ENCODE measurements at places on chromosomes 3 and 15. TPM values are rescaled to one million over a fixed set of nuclear protein-coding genes. Genes with fewer than 3 reads are reported as not detected.

GRCh38 chr3:12987602-12988001 is 85.6 kb downstream of the IQSEC1 start:
- DNase-seq = no peak

Gene SEC22C
- total RNA-seq = 46.0 TPM

Gene KIF7
- total RNA-seq = 9.0 TPM

Gene FGF12
- total RNA-seq = 2.4 TPM

DNA sequence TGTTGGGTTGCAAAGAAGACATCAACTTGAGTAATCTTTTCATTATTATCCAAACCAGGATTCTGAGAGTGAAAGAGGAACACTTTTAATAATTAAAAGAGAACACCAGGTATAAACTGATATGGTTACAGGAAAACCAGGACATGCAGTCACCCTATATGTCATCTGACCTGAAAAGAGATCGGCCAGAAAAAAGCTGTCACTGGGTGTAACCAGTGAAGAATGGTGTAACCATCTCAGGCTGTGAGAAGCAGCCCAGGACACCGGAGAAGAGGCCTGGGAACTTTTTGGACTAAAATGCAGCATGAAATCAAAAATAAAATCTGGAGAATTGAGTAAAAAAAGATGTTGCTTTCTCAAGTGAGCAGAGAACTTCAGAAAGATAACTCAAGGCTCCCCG is 10.1 kb upstream of the CCDC80 start:
- no peak for DNase-seq

Gene ST8SIA2
- not detected for total RNA-seq

GRCh38 chr3:123140550-123140949 is 61.2 kb upstream of the SEC22A start:
- no peak for DNase-seq

Data from omental fat pad (tissue), 4 donors.